T-helper 2 cell (primary cell): ENCODE measurements at places on chromosomes 11 and 22.

DNA sequence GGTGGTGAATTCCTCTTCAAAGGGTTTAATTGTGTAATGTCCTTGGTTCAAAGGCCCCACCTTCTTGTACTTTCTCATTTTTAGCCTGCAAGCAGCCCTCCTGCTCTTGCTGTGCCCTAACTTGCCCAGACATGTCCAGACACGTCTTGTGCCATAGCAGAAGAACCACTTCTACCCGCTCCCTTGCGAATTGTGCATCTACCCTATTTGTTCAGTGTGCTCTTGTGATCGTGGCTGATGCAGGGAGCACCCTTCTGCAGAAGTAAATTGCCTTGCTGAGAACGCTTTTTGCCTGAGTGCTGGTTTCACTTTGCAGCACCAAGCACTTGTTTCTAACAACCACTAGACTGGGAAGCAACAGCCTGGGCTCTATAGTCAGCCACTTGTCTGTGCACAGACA, 249.4 kb downstream of the SBF2 start:
- no peak for DNase-seq

DNA sequence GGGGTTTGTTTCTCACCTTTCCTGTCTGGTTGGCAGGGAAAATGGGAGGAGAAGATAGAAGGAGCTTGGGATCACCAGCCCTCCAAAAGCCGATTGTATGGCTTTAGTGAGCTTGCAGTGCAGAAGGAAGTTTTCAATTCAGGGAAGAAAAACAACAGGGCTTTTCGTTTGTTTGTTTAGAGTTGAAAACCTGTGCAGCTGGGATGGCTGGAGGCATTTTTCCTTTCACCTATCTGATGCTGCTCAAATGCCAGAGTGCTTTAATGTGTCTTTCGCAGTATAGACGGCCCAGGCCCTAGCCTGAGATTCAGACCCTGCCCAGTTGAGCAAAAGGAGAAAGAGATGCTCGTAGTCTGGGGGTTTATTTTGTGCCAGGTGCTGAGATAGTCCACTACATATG, 87.9 kb downstream of the INSC start:
- DNase-seq: no peak

DNA sequence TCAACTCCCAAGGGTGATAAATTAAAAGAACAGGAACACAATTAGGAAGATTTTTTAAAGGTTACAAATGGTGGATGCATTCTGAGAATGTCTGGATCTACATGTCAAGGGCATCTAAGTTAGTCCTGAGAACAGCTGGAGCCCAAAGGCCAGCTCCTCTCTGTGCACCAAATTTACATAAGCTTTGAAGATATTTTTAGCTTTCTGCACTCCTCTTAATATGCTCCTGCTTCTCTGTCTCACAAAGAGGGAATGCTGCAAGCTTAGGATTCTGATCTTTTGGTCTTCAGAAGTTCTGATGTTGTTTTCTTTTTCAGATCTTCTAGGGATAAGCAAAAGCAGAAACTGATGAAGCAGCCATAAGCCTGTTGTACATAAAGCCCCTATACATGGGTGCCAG, 309.8 kb upstream of the NCAM1 start:
- DNase-seq: no peak

DNA sequence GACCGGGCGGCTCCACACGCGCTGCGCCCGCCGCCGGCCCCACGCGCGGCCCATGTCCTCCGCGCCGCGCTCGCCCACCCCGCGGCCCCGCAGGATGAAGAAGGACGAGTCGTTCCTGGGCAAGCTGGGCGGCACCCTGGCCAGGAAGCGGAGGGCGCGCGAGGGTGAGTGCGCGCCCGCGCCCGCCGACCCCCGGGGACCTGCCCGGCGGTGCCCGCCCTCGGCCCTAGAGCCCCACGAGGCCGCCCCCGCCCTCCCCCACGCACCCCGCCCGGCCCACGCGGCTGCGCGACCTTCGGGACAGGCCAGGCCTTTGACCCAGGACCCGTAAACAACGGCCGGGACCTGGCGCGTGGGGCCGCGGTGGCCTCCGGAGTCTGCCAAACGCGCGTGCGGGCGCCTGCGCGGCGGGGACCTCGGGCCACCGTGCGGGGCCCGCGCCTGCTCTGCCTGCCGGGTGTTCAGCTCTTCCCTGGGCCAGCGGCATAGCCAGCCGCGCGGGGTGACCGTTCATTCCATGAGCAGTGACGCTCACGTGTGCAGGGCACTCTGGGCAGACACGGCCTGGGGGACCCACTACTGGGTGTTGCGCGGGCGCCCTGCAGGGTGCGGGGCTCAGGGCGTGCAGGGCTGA, at the start of gene PARVB:
TSS of gene PARVB (plus strand) at position 15 of the 634 bp plus-strand sequence. CDS start at position 53, 38 bp downstream.
- no peak for DNase-seq

GRCh38 chr22:36365020-36365411, 22.8 kb downstream of the MYH9 start:
- DNase-seq: peak; percentile 95

DNA sequence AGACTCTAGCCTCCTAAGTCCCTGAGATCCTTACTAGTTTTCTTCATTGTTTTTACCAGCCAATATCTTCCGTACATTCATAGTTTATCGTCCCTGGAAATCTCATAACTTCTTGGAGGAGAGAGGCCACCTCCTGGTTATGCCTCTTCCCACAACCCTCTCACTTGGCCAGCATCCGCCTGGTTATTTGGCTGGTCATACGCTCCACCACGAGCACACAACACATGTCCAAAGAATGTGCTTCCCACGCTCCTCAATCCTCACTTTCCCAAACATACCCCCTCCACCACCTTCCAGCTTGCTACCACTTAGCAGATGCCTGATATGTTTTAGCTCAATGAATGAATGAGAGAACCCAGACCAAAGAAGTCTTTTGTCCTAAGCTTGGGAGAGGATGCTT, 83.5 kb upstream of the EIF3D start:
- no peak for DNase-seq

DNA sequence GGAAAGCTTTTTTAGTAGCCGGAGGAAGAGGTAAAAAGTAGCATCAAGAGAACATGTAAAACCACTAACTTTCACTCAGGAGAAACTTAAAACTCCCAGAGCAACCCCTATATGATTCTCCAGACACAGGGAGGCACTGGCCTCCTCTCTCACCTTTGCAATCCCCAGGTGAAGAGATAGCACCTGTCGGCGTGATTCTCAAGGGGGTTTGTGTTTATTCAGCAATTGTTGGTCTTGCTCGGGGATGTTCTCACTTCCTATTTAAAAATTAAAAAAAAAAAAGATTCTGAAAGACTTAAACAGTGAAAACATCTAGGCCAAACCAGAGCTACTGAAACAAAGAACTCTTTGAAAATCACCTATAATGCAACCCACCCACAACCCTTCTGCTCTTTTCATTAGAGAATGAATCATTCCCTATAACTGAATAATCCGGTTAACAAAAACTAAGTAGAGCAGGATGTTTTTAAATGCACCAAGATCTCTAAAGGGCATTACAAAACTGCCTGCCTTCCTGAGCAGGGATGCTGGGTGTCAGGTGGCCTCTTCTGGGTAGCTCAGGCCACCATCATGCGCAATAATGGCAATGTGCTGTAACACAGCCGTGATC, 24.9 kb downstream of the DHCR7 start:
- DNase-seq: no peak
